ENCODE measurements at places on chromosomes 7 and 10.

- no peak for DNase-seq
Observed at GRCh38 chr7:128430207-128430606, 20.4 kb upstream of the IMPDH1 start.

DNA sequence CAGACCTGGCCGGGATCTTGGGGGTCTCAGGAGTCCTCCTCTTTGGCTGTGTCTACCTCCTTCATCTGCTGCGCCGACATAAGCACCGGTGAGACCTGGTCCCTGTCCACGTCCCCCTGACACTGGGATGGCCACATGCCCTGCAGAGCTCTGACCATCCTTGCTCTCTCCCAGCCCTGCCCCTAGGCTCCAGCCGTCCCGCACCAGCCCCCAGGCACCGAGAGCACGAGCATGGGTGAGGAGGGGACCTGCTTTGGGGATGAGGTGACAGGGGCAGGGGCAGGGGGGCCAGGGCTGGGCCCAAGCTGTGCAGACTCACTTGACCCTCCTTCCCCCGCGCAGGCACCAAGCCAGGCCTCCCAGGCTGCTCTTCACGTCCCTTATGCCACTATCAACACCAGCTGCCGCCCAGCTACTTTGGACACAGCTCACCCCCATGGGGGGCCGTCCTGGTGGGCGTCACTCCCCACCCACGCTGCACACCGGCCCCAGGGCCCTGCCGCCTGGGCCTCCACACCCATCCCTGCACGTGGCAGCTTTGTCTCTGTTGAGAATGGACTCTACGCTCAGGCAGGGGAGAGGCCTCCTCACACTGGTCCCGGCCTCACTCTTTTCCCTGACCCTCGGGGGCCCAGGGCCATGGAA lies 959 bp downstream of the PVRIG start:
- no peak for DNase-seq

DNA sequence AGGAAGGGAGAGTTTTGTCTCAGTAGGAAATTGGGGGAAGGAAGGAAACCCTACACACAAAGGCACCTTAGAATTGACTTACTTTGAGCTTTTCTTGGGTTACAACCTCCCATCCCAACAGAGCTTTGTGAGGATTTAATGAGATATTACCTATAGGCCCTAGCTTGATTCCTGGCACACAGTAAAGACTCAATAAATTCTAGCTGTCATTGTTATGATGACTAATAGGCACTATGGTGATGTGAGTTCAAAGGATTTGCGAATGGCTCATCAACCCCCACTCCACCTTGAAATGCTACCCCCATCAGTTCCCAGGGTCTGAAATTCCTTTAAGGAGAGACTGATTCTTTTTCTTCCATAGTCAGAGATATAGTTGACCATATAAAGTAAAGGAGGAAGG lies 67.9 kb upstream of the SMNDC1 start:
- DNase-seq = no peak

- no peak for DNase-seq
Observed at GRCh38 chr10:118310822-118311221, 31.3 kb downstream of the FAM204A start.

GRCh38 chr7:119900996-119901672 lies 371.8 kb upstream of the KCND2 start:
- DNase-seq = no peak

DNA sequence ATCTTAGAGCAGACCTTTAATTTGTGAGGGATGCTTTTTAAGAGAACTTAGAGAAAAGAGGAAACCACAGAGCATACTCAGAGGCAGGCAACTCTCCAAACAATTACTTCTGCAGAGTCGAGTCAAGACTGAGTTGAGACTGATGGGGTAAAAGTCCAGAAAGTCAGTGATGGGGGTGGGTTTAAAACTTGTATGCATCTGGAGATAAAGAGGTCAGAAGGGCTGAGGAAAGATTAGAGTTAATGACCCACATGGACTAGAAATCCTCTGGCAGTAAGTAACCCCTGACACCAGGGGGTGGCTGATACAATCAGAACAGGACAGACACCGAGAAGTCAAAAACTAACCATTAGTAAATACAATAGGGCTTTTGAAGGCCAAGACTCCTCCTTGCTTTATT lies 42.4 kb upstream of the SEPTIN7 start:
- DNase-seq = no peak

GRCh38 chr10:109698086-109698485 lies 225.2 kb downstream of the XPNPEP1 start:
- DNase-seq = no peak

DNA sequence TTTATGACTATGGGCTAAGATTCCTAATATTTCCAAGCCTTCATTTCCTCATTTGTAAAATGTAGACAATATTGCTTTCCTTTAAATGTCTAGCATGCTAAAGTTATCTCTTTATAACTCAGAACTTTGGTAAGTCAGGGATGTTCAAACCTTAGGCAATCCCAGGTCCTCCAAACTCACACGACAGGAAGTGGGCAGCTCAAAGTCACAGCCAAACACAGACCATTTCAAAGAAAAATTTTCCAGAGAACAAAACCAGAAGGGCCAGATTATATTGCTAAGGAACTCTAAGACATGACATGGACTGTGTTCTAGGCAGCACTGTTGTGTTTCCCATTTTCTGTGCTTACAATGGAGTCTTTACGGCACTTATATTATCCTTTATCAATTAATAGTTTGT lies 87.8 kb upstream of the DYNC1I1 start:
- no peak for DNase-seq

- no peak for DNase-seq
Observed at GRCh38 chr10:1715821-1716220, 21.5 kb downstream of the ADARB2 start.

- DNase-seq = no peak
Observed at GRCh38 chr7:142904128-142904527, 18.6 kb upstream of the TRPV6 start.

GRCh38 chr10:90167174-90168064 lies 466.0 kb downstream of the KIF20B start:
- no peak for DNase-seq

- no peak for DNase-seq
Observed at GRCh38 chr7:29488203-29488970, 75.2 kb upstream of the PRR15 start.

DNA sequence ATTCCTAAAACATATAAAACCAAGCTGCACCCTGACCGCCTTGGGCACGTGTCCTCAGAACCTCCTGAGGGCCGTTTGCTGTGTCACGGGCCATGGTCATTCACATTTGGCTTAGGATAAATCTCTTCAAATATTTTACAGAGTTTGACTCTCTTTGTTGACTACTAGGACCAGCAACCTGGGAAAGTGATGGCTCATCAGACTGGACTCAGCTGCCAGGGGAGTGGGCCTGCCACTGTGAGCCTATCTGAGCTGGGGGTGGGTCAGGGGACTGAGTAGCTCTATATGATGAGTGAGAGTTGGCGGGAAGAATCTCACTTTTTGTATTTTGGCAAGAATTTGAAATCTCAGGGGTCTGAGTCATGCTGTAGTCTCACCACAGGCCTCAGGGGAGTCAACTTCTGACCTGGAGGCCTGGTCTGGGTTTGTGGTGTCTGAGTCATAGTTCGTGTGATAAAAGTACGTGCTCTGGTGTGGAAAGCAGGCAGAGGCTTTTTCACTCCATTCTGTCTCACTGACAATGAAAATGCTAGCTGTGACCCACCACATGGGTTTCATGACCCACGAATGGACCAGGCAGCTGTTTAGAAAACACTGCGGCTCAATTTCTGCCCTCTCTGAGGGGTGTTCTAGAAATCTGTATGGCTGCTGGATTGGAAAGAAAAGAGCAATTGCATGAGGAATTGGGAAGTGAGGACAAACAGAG lies 4.2 kb upstream of the UPP1 start:
- no peak for DNase-seq

GRCh38 chr7:34322841-34323240 lies 335.2 kb upstream of the NPSR1 start:
- DNase-seq = no peak

DNA sequence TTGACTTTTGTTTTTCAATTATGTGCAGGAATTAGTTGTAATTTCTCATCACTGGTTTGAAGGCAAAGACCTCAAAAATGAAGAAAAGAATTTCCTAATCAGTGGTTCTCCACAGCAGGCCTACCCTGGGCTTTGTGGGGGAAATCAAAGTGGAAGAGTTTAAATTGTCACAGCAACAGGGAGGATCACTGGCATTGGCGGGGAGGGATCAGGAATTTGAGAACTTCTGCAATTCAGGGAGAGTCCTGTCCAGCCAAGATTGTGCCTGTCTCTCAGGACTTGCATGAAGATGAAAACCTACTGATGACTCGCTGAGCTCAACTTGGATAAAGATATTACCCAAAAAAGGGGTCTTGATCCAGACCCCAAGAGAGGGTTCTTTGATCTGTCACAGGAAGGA lies 70.1 kb downstream of the HACD1 start:
- no peak for DNase-seq

DNA sequence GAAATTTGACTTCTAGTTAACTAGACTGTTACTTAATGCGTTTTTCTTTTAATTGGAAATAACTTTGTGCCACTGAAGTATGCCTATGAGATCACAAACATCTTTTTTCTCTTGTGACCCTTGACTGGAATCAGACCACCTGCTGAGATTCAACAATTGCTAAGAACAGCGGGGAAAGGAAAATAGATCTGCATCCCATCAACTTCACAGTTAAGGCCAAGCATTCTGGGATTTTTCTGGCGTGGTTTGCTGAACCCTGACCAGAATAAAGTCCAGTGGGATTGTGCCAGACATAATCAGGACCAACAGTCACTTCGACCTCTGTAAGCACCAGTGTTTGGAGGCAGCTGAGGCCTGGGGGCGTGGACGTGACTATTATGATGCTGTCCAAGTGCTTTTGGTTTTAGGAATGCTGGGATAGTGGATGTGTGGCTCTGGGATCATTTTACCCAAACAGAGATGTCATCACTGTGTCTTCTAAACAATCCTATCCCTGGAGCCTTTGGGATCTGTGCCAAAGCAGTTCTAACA lies 373.3 kb upstream of the PRKCQ start:
- DNase-seq = no peak

GRCh38 chr10:30467651-30468338 lies 33.8 kb downstream of the MAP3K8 start:
- no peak for DNase-seq

- DNase-seq = no peak
Observed at GRCh38 chr10:14571866-14572507, 202.7 kb downstream of the FAM107B start.

DNA sequence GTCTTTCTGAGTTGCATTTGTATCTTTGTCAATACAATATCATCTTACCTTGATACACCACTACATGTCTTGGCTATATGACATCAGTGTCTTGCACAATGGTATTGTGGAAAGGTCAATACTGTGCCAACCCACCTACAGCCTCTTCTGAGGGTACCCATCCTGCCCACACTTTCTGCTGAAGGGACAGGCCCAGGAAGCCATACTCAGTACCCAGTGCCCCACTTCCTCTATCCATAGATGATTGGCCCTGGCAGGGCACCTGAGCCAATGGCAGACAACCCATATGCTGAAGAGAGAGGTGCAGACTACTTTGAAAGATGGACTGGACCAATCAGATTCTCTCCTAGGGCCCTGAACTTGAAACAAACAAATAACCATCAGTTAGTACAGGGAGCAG lies 152.0 kb upstream of the ADO start:
- DNase-seq = no peak

DNA sequence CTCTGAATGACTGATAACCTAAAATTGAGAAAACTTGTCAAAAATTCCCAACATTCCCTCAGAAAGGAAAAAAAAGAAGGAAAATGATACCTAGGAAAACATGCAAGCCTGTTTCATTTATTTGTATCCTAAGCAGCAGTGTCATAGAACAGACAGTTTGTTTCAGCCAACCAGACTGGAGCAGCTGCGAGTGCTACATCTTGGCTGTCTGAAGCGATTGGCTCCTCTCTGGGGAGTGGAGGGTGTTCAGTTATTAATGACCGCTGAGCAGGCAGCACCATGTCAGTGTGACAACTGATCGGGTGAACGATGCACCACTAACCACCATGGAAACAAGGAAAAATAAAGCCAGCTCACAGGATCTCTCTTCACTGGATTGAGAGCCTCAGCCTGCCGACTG lies at the start of gene LRRN3:
TSS of gene LRRN3 (plus strand) at position 282 of the 400 bp plus-strand sequence. CDS start 31,646 bp downstream, outside the sequence.
- DNase-seq = peak; percentile 59

GRCh38 chr7:24967696-24968095 lies 12.3 kb downstream of the OSBPL3 start:
- no peak for DNase-seq

DNA sequence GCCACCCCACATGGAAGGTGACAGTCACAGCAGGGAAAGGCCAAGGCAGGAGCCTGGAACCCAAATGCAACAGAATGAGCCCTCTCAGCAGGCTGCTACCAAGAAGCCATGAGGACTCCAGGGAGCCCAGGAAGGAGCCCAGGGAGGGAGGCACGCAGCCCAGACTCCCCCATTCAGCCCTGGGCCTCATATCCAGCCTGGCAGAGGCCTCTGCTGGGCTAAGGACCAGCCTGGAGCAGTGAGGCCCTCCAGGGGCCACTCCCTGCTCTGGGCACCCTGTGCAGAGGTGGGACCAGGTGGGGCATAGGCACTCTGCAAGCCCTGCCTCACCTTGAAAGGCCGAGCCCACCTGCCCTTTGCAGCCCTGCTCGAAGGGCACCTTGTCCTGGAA lies 25.8 kb upstream of the ZNF488 start:
- no peak for DNase-seq

- DNase-seq = no peak
Observed at GRCh38 chr10:63829573-63830149, 308.5 kb downstream of the REEP3 start.

- no peak for DNase-seq
Observed at GRCh38 chr10:97910661-97911060, 61.0 kb downstream of the GOLGA7B start.

GRCh38 chr7:121023194-121023593 lies 34.7 kb downstream of the CPED1 start:
- no peak for DNase-seq

- no peak for DNase-seq
Observed at GRCh38 chr10:30554440-30554825, 75.1 kb downstream of the LYZL2 start.

GRCh38 chr10:59704630-59705029 lies 5.0 kb downstream of the SLC16A9 start:
- DNase-seq = no peak

- no peak for DNase-seq
Observed at GRCh38 chr7:37430640-37431039, 18.0 kb downstream of the ELMO1 start.

DNA sequence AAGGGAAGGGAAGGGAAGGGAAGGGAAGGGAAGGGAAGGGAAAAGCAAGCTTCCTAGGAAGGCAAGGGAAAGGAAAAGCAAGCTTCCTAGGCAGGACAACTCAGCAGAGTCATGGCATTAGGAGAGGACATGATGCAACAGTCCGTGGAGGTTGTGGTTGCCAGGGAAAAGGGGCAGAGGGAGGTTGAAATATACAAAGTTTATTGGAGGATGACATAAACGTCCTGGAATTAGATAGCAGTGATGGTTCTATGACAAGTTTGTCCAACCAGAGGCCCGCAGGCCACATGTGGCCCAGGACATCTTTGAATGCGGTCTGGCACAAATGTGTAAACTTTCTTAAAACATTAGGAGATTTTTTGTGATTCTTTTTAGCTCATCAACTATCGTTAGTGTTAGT lies 59.8 kb upstream of the OPN4 start:
- DNase-seq = no peak

Data from DMS153 (cell line).